ENCODE measurements at places on chromosomes 6 and 20. TPM values are rescaled to one million over a fixed set of nuclear protein-coding genes. Genes with fewer than 3 reads are reported as not detected.
A peak's percentile ranks its signal among the peaks of the same experiment; 100 is the strongest.

Gene OR2H2
- not detected for total RNA-seq

Gene SYNGAP1
- total RNA-seq, result 15.2 TPM

Gene CDSN
- total RNA-seq, result not detected

- no peaks in the 10 kb centered on the region for H3K36me3 ChIP-seq
- no peak overlapping the region for H3K27ac ChIP-seq
- H3K4me3 ChIP-seq, result no peak overlapping the region
Measured at GRCh38 chr20:15890407-15890982, 682.8 kb downstream of the KIF16B start.

DNA sequence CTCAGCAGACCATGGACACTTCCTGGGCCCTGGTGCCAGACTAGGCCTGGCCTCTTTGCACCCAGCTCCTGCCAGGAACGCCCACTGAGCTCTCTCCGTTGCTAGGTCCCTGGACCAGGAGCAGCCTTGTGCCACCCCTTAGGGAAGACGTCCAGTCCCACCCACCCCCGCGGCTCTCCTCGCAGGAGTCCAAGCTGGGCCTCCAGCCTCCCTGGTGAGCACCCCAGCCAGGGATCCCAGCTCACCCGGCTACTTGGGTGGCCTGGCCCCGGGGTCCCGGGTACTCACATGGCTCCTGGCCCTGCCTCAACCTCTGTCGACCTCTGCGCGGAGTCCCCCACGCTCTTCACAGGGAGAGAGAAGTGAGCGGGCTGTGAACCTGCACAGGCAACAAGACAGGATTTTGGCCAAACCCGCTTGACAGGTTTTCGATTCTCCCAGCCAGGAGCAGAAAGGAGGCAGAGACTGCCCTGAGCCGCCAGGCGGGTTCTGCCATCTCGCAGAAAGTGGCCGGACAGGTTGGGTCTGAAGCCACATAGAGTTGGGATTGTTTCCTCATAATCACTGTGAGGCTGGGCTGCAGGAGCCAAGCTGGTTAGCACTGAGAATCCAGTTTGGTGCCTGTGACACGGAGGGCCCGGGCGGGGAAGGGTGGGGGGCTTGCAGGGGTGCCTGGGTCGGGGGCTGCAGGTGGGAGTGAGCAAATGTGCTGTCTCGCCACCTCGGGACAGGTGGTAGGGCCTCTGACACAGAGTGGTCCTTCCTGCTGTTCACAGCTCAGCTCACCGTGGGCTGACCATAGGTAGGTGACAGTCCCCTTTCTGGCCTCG is at the start of gene RBBP8NL:
Gene RBBP8NL, minus strand, starts transcription at position 368 of the 830 bp plus-strand sequence. CDS start 7,892 bp downstream, outside the sequence.
- no peaks in the 10 kb centered on the region for H3K36me3 ChIP-seq
- H3K4me3 ChIP-seq, result no peak within 1 kb of the TSS
- no peak for DNase-seq
- H3K4me1 ChIP-seq, result no peaks in the 10 kb centered on the region
- no peak within 1 kb of the TSS for H3K27ac ChIP-seq

DNA sequence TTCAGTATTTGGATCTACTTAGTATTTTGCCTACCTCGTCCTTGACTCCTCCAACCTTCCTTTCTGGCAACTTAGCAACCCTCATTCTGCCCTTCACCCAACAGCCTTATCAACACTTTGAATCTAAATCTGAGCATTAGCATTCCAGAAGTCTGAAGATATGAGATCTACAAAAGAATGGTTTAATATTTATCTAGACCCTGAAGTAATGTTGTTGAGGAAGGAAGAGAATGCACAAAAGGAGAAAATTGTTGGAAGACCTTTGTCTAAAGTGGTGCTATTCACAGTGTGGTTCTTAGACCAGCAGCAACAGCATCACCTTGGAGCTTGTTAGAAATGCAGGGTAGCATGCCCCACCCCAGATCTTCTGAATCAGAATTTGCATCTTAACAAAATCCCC is 198.2 kb upstream of the PLCB4 start:
- no peaks in the 10 kb centered on the region for H3K4me1 ChIP-seq
- no peak overlapping the region for H3K27ac ChIP-seq
- H3K36me3 ChIP-seq, result no peaks in the 10 kb centered on the region
- H3K4me3 ChIP-seq, result no peak overlapping the region

DNA sequence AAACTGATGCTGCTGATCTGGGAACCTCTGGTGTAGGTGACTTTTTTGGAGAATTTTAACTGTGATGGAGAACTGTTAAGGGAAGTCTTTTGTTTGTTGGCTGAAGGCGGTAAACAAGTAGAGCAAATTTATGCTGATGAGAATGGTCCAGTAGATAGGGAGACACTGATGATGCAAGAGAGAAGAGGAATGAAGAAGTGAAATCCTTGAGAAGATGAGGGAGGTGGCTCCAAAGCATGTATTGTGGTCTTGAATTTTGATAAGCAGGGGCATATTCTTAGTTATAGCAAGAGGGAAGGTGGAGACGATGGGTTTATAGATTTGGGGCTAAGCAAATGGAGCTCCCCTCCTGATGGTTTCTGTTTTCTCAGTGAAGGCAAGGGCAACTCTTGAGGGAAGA is 22.0 kb downstream of the MAPK14 start:
- no peak overlapping the region for H3K27ac ChIP-seq
- peaks cover 9% of the 10 kb centered on the region for H3K4me1 ChIP-seq
- no peaks in the 10 kb centered on the region for H3K27me3 ChIP-seq
- H3K4me3 ChIP-seq, result no peak overlapping the region
- no peak for DNase-seq

DNA sequence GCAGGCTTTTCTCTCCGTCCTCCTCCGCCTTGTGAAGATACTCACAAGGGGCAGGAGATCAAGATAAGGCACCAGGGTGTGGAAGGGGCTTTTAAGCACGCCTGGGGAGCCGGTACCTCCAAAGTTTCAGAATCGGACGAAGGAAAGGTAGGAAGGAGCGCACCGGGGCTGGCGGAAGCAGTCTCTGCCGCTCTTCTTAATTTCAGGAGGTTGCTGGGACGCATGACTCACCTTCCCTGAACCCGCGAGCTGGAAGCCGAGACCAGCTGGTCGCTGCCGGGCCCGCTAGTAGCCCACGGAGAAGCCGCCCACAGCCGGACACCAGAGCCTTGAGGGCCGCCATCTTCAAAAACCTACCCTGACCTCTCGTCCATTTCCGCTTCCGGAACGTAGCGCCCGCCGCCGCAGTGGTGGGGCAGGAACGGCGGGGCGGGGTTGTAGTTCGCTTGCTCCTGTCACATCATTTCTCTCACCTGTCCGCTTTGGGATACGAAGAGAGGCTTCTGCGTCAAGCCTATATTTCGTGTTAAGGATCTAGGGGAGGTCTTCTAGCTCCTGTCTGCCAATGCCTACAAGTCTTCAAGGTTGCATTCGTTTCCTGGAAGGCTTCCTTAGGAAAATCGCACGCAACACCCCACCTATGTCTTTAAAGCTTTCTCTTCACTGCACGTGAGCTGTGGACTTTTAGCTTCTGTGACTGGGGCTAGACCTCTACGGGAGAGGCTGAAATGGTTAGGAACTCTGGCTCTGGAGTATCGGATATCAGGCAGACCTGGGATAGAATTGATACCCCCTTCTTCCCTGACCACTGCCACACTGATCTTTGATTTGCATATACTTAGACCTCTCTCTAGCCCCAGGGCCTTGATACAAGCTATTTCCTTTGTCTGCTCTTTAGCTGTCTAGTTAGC is at the start of gene MRPS18A:
Gene MRPS18A, minus strand, starts transcription at position 355 of the 911 bp plus-strand sequence. Its CDS starts 12 bp downstream, at position 343.
- peaks cover 29% of the 10 kb centered on the region for H3K4me1 ChIP-seq
- DNase-seq, result peak; percentile 94
- H3K27me3 ChIP-seq, result no peaks in the 10 kb centered on the region
- peak within 1 kb of the TSS; percentile 87 for H3K4me3 ChIP-seq

DNA sequence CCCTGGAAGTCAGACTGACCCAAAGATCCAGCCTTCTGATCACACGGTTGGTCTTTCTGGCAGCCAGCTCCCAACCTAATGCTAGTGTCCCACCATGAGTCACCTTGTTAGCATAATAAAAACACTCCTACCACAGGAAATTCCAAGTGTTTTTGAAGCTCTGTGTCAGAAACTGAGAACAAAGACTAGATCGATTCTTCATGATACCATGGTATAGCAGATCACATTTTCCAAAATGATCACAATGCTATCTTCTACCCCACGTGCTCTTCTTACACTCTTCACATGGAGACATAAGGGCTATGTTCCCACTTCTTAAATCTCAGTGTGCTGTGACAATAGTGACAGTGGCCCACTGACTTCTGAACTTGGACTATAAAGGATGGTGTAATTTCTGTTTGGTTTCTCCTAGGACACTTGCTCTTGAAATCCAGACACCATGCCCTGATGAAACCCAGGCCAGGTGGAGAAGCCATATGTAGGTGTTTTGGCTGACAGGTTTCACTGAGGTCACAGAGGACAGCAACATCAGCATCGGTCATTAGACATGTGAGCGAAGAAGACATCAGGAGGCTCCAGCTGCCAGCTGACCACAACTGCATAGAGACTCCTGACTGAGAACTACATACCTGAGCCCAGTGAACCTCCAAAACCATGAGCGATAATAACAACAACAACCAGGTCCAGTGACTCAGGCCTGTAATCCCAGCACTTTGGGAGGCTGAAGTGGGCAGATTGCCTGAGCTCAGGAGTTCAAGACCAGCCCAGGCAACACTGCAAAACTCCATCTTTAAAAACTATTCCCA is 57.5 kb downstream of the MKKS start:
- no peaks in the 10 kb centered on the region for H3K27me3 ChIP-seq
- no peak overlapping the region for H3K27ac ChIP-seq
- H3K4me1 ChIP-seq, result no peaks in the 10 kb centered on the region
- no peak for DNase-seq
- H3K4me3 ChIP-seq, result no peak overlapping the region

DNA sequence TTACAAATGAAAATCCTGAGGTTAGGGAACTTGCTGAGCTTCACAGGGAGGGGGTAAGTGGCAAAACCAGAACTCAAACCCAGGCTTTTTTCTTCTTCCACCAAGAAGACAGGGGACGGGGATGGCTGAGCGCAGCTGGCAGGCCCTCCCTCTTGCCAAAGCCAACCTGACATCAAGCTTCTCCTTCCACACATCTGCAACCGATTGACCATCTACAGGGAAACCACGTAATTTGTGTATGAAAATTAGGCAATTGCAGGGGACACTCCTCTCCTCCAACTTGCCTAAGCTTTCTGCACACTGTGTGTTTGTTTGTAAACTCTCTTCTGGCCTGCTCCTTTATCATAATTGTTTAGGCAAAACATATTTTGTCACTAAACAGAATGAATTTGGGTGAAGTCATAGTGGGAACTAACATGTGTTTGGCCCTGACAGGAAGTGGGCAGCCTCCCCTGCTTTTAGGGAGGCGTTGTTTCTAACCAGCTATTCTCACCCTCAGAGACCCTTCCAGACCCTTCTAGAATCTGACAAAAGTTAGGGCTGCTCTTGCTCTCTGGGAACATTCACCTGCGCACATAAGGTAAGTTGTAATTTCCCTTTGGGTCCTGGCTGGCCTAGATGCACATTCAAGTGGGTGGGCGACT is 18.9 kb downstream of the ZNF831 start:
- H3K4me3 ChIP-seq, result no peak overlapping the region
- H3K36me3 ChIP-seq, result no peaks in the 10 kb centered on the region
- H3K27ac ChIP-seq, result no peak overlapping the region
- H3K27me3 ChIP-seq, result peaks cover 16% of the 10 kb centered on the region
- no peak for DNase-seq

DNA sequence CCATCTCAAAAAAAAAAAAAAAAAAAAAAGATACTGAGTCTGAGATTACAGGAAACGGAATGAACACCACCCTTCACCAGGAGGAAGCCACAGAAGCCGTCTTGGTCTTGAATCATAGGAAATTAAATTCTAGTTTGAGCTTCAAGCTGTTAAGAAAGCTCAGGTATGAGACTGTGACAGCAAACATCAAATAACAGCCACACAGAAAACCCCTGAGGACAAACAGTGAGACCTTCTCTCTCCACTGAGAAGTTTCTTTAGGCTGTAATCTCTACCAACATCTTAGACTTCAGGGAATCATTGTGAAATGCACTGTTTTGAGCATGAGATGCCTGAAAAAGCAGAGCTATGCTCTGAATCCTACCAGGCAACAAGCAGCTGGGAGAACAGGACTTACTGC is 30.8 kb downstream of the PDE10A start:
- no peak overlapping the region for H3K27ac ChIP-seq
- DNase-seq, result no peak
- no peaks in the 10 kb centered on the region for H3K27me3 ChIP-seq
- no peaks in the 10 kb centered on the region for H3K36me3 ChIP-seq
- no peaks in the 10 kb centered on the region for H3K4me1 ChIP-seq
- no peak overlapping the region for H3K4me3 ChIP-seq

- peaks cover 18% of the 10 kb centered on the region for H3K36me3 ChIP-seq
- H3K27me3 ChIP-seq, result no peaks in the 10 kb centered on the region
- no peak overlapping the region for H3K4me3 ChIP-seq
- H3K27ac ChIP-seq, result no peak overlapping the region
Measured at GRCh38 chr6:42624601-42625000, 60.8 kb downstream of the UBR2 start.

GRCh38 chr6:54633601-54634000 is 213.0 kb upstream of the FAM83B start:
- DNase-seq, result no peak
- no peak overlapping the region for H3K4me3 ChIP-seq
- no peaks in the 10 kb centered on the region for H3K36me3 ChIP-seq
- no peak overlapping the region for H3K27ac ChIP-seq
- no peaks in the 10 kb centered on the region for H3K4me1 ChIP-seq
- no peaks in the 10 kb centered on the region for H3K27me3 ChIP-seq

DNA sequence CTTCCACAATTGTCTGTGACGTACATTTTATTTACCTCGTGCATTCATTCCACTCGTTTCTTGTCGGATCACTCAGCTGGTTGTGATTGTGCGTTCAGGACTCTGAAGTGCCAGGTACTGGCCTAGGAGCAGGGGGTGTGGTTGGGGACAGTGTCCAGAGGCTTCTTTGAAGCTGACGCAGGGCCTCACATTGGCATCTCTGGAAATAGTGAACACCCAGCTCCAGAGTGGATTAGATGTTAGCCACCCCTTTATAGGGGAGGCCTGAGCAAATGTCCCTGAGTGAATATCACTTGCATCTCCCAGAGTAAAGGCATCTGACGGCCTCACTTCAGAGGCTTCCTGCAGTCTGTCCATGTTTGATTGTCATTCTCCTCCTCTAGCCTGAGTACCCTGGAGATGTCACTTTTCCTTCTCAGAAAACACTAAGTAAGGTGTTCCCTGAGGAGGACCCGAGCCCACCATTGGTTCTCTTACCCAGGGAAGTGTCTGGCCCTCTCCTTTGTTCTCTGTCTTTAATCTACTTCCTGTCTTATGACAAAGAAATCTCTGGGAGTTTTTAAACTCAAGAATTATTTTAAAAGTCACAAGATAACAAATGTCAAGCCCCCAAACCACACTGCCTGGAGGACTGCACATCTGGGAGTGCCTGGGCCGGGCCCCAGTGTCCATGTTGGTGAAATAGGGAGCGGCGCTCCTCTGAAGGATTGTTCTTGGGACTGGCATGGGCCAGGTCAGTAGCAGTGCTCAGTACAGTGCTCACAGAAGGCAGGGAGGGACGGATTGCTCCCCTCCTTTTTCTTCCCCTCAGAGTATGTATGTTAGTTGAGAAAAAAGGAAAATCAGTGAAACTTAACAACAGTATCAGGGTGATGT is 10.8 kb downstream of the STX16 start:
- H3K27ac ChIP-seq, result peak overlapping the region; percentile 18
- no peaks in the 10 kb centered on the region for H3K4me1 ChIP-seq
- peaks cover 45% of the 10 kb centered on the region for H3K36me3 ChIP-seq
- no peak overlapping the region for H3K4me3 ChIP-seq
- DNase-seq, result no peak

Data from K562 (cell line).